ENCODE measurements at places on chromosomes 3 and 15.

DNA sequence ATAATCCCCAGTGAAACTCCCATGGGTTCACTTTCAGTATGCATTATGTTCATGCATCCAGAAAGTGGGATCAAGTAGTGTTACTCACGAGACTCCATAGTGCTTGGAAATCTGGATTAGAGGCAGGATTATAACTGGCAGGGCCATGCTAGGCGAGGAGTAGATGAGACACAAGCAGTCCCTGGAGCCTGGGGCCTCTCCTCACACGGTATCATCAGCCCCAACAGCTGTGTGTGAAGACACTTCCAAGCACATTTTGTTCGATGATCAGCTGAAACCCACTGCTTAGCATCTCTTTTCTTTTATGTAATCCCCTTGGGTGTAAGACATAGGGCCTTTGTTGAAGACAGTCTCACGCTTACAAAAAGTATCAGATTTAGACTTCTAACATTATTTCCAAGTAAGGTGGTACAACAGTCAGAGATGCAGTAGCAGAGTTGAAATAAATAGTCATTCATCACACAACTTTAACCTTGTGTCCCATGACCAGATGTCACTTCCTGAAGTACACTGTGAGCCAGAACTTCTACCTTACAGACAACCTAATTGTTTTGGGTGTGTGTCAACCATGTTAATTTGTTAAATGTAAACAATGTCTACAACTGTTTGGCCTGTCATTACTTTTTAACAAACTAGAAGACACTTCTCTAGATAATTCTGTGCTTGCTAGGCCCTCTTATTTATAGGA is 116.9 kb downstream of the GADL1 start:
- no peak for DNase-seq

DNA sequence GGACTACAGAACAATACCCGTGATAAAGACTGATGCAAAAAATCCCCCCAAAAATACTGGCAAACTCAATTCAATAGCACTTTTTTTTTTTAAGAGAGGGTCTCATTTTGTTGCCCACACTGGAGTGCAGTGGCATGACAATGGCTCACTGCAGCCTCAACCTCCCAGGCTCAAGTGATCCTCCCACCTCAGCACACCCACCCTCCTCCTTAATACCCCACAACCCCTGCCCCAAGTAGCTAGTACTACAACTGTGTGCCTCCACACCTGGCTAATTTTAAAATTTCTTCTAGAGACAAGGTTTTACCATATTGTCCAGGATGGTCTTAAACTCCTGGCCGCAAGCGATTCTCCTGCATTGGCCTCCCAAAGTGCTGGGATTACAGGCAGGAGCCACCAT is 11.4 kb downstream of the TOP2B start:
- DNase-seq, result no peak

DNA sequence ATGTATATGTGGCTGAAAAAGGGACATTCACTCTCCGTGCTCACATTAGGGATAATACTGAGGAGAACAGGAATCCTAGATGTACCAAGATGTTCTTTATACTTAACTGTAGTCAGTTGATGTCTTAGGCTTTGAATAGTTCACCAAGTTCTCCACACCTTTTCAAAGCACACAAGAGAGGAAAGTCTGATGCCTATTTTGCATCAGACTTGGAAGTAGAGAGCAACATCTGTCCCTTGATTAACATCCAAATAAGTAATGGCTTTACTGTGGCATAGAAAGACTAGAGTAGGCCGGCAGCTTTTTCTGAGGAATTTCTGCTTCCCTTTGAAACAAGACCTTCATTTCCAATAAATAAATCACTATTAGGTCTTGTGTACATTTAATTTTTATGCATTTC is 34.0 kb downstream of the PIGB start:
- no peak for DNase-seq

- no peak for DNase-seq
These were observed 14.4 kb downstream of the POLR2M start for GRCh38 chr15:57720867-57721266.
